ENCODE measurements at places on chromosomes 1 and 21.
A peak's percentile ranks its signal among the peaks of the same experiment; 100 is the strongest.

DNA sequence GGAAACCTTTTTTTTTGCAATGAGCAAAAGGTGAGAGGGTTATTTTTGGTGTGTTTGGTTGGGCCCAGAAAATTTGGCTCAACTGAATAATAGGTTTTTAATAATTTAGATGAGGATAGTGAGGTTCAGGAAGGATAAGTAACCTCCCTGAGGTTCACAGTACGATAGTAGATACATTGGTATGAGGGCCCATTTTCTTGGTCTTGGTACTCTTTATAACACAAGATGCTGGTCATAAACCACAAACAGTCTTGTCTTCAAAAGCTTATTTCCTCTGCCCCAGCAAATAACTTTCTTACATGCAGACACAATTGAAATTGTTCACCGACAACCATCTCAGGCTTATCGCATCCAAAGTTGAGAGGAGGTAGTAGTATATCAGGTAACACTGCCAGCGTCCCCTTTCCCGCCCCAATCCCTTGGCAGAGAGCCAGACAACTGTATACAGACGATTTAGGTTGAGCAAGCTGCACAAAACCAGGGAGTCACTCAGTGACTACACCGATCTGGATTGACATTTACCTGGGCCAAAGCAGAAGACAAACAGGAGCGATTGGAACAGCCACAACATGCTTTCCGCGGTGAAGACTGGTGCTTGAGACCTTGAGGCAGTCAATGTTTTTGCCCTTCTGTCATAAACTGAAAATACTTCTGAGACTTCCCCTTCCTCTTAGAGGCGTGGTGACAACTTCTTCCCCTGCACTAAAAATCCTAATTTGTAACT lies at the start of gene SLAMF6:
Gene SLAMF6, minus strand, starts transcription at position 634 of the 724 bp plus-strand sequence. Its CDS starts 63 bp downstream, at position 571.
- H3K4me1 ChIP-seq: peaks cover 10% of the 10 kb centered on the region
- DNase-seq: no peak
- no peak within 1 kb of the TSS for H3K27ac ChIP-seq
- H3K27me3 ChIP-seq: no peaks in the 10 kb centered on the region

DNA sequence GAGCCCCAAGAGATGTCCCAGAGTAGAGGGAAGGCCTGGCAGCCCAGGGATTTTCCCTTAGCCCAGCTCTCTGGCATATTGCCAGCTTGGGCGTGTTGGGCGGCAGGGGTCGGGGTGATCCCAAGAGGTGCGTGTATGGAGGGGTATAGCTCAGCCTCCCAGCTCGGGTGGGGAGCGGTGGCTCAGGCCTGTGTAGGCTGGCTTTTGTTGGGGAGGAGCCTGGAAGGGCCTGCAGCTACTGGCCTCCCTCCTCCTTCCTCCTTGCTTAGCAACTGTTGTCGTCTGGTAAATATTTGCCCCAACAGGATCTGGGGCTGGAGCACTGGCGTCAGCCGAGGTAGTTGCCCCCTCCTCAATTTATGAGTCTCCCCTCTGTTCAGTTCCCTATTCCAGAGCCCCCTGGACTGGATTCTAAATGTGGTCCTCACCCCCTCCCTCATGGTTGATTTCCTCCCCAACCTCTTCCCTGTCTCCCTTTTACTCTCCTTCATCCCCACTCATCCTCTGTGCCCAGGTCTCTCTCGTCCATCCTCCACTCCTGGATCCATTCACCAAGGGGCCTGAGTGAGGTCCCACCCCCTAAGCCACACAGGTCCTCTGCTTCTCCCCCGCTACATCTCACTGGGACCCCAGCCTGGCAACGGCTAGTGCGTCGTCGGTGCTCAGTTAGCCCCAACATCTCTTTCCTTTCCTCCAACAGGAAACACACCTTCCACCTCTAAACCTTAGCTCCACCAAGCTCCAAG lies 10.3 kb upstream of the LMNA start:
- no peaks in the 10 kb centered on the region for H3K27me3 ChIP-seq
- DNase-seq: peak; percentile 48
- peaks cover 69% of the 10 kb centered on the region for H3K4me1 ChIP-seq
- no peak overlapping the region for H3K27ac ChIP-seq
- H3K36me3 ChIP-seq: no peaks in the 10 kb centered on the region
- H3K4me3 ChIP-seq: no peak overlapping the region

- H3K36me3 ChIP-seq: no peaks in the 10 kb centered on the region
- peak; percentile 73 for DNase-seq
- H3K27me3 ChIP-seq: no peaks in the 10 kb centered on the region
- H3K27ac ChIP-seq: peak overlapping the region; percentile 90
Observed at GRCh38 chr1:225882694-225883615, 775 bp upstream of the TMEM63A start.

DNA sequence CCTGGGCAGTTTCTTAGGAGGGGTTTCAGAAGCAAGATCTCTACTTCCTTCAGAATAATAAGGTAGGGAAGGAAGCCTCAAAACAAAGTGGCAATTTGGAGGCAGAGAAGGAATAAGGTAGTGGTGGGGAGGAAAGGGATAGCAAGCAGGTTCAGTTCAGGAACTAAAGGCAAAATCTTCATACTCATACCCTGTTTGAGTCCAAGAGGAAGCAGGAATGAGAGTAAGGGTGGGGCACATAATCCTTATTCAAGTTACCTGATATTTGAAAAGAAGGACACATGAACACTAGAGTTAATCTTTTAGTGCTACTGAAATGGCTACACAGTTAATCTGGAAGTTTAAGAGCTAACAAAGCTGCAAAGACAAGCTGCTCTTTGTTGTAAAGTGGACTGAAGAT lies 8.4 kb upstream of the RBM8A start:
- no peak overlapping the region for H3K27ac ChIP-seq
- no peak overlapping the region for H3K4me3 ChIP-seq
- no peak for DNase-seq
- H3K27me3 ChIP-seq: no peaks in the 10 kb centered on the region

All from adrenal gland (tissue), 19 donors.